Stimulated activated CD4-positive, alpha-beta T cell treated with anti-CD3 and anti-CD28 coated beads, Interleukin-4, amount 100 ng/mL, for 4 hours (primary cell): ENCODE measurements at places on chromosomes 13 and 19.

- DNase-seq, result no peak
Observed at GRCh38 chr19:51123802-51124201, 904 bp upstream of the SIGLEC9 start.

DNA sequence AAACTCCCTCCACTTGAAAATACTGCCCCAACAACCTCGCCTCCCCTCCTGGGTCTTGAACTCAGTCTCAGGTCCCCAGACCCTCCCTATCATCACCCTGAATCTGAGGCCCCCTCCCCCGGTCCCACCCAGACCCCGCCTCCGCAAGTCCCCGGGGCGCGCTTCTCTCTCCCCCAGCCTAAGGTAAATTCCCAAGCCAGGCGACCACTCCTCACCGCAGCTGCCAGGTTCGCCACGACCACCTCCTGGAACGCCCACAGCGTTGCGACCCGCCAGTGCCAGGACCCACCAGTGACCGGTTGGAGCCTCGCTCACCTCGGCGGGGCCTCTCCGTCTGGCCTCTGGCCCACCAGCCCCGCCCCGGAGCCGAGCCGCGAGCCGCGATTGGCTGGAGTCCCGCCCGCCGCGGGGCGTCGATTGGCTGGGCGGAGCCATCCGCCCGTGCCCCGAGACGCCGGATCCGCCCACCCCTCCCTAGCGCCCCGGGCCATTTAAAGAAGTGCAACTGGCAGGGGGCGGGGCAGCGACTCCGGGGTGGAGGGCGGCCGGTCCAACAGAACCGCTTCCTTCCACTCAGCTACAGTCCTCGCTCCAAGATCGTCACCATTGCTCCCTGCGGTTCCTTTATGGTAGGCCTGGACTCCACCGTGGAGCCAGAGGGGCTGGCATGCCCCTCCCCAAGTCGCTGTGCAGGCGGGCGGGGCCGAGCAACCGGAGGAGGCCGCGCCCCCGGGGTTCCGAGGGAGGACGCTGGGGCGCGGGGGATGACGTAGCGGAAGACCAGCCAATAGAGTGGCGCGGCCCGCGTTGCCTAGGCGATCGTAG lies at the start of gene SERTAD3:
Gene SERTAD3, minus strand, starts transcription at position 336 of the 825 bp plus-strand sequence. CDS start 2,255 bp downstream, outside the sequence.
- peak; percentile 96 for DNase-seq

- DNase-seq, result no peak
Observed at GRCh38 chr13:40772765-40773473, 1.9 kb upstream of the MRPS31 start.

DNA sequence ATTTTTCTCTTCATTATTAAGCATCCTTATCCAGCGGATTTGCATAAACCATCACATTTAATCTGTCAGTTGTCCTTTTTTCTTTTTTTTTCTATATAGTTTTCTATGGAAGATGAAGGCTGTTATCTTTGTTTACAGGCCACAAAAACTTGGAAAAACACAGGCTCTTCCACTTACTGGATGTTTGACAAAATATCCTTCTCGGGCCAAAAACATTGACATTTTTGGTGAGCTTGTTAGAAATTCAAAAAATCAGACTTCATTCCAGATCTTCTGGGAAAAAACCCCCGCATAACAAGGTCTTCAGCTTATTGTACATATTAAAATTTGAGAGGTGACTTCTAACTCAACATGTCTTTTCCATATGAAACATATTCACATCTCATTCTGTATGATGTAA lies 13.8 kb downstream of the ZNF93 start:
- DNase-seq, result no peak

DNA sequence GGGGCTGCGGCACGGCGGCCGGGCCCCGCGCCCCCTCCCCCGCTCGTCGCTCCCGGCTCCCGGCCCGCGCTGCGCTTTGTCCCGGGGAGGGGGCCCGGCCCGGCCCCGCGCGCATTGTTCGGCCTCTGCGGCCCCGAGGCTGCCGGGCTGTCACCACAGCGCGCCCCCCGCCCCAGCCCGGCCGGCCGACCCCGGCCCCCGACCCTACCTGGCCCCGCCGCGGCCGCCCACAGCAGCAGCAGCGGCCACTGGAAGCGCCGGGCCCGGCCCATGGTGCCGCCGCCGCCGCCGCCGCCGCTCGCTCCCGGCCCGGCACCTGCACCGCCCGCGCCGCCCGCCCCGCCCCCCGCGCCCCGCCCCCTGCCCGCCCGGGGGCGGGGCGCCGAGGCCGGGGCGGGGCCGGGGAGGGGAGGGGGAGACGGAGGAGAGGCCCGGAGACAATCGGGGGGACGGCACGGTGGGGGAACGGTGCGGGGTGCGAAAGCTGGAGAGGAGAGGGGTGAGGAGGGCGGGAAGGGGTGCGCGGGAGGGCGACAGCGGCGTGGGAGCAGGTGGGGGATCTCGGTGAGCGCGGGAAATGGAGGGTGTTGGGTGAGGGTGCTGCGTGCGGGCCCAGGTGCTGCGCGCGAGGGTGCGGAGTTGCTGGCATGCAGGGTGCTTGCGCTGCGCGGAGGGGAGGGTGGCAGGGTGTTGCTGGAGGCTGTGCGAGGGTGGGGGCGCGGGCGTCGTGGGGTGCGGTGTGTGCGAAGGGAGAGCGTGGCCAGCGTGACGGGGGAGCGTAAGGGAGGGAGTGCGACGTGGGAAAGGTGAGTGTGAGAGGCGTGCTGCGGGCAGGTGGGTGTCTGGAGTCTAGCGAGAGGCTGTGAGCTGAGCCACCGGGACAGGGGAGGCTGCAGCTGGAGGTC lies at the start of gene CADM4:
Gene CADM4, minus strand, starts transcription at position 332 of the 905 bp plus-strand sequence. Its CDS starts 60 bp downstream, at position 272.
- DNase-seq, result peak; percentile 55

- no peak for DNase-seq
Observed at GRCh38 chr13:50990065-50990817, 80.7 kb downstream of the RNASEH2B start.

GRCh38 chr19:6769006-6769619 lies 1.9 kb upstream of the SH2D3A start:
- no peak for DNase-seq

- DNase-seq, result no peak
Observed at GRCh38 chr13:48750588-48751383, 97.1 kb downstream of the CYSLTR2 start.

- DNase-seq, result no peak
Observed at GRCh38 chr13:105972306-105972721, 563.1 kb downstream of the EFNB2 start.

- DNase-seq, result no peak
Observed at GRCh38 chr13:49253310-49253709, 5.6 kb downstream of the CDADC1 start.

- DNase-seq, result no peak
Observed at GRCh38 chr13:38620876-38621275, 66.0 kb upstream of the FREM2 start.

DNA sequence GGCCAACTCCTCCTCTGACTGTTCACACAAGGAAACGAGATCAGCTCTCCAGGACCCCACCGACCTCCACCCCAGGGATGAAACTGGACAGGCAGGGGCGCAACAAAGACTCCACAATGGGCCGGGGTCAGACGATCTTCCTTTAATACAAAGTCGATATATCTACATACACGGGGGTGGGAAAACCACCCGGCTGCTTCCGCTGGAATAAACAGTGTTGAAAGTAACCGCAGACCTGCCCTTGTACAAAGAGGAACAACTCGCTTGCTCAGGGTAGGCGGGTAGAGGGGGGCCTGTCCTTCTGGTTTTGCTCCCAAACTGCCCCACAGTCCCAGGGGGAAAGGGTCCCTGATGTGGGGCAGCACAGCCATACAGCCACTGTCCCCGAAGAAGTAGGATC lies 135.2 kb downstream of the PTPRS start:
- no peak for DNase-seq

DNA sequence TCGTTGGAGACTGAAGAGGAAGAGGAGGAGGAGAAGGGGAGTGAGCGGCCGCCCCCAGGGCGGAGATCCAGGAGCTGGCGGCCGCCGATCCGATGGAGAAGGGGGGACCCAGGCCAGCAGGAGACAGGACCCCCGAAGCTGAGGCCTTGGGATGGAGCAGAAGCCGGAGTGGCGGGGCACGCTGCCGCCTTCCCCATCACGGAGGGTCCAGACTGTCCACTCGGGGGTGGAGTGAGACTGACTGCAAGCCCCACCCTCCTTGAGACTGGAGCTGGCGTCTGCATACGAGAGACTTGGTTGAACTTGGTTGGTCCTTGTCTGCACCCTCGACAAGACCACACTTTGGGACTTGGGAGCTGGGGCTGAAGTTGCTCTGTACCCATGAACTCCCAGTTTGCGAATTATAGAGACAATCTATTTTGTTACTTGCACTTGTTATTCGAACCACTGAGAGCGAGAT lies 1.8 kb downstream of the GADD45B start:
- no peak for DNase-seq

- DNase-seq, result no peak
Observed at GRCh38 chr19:41320568-41320967, 10.6 kb downstream of the CCDC97 start.

DNA sequence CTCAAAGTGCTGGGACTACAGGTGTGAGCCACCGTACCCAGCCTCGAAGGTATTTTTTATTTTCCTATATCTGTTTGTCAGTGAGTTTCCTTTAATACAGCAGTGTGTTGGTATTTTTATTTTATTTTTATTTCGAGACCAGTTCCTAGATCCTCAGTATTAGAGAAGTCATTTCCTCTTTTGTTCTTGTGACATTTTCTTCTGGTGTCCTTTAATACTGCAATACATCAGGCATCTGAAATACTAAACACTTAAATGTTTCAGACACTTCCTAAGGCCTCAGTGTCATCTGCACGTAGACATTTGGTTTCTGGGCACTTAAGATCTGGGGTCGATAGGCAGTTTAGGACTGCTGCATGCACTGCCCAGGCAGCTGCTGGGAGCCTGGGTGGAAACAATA lies 22.5 kb downstream of the GATAD2A start:
- DNase-seq, result no peak

GRCh38 chr13:26680572-26680971 lies 80.0 kb downstream of the GPR12 start:
- DNase-seq, result no peak
